Cerebellar nuclear complex (tissue), 1 donor: ENCODE measurements at places on chromosomes 16 and 17.

- no peak for DNase-seq
These were observed 662.8 kb downstream of the WWOX start for GRCh38 chr16:78762222-78762621.

GRCh38 chr17:60525328-60525684 lies 736 bp downstream of the APPBP2 start:
- DNase-seq, result no peak

DNA sequence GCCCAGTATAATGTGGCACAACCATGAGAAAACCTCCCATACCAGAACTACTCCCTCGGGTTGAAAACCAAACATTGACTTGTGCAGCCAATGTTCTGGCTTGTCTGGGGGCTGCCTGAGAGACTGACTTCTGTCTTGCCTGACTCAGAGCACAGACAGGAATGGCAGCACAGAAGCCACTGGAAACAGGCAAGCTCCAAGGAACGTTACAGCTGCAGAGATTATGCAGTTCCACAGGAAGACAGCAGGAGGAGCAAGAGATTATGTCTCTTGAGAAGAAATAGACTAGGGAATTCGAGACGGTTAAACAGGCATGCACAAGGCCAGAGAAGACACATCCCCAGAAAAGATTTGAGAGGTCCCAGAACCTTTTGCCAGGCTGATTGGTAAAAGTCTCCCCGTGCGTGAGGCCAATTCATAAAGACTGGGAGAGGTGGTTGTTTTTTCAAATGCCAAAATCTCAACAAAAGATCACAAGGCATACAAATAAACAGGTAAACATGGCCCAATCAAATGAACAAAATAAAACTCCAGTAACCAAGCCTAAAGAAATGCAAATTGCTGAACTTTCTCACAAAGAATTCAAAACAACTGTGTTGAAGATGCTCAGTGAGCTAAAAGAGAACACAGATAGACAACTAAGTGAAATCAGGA lies 90.6 kb upstream of the CDH5 start:
- DNase-seq, result no peak

GRCh38 chr17:29931231-29931932 lies 1.4 kb upstream of the SSH2 start:
- DNase-seq, result no peak

DNA sequence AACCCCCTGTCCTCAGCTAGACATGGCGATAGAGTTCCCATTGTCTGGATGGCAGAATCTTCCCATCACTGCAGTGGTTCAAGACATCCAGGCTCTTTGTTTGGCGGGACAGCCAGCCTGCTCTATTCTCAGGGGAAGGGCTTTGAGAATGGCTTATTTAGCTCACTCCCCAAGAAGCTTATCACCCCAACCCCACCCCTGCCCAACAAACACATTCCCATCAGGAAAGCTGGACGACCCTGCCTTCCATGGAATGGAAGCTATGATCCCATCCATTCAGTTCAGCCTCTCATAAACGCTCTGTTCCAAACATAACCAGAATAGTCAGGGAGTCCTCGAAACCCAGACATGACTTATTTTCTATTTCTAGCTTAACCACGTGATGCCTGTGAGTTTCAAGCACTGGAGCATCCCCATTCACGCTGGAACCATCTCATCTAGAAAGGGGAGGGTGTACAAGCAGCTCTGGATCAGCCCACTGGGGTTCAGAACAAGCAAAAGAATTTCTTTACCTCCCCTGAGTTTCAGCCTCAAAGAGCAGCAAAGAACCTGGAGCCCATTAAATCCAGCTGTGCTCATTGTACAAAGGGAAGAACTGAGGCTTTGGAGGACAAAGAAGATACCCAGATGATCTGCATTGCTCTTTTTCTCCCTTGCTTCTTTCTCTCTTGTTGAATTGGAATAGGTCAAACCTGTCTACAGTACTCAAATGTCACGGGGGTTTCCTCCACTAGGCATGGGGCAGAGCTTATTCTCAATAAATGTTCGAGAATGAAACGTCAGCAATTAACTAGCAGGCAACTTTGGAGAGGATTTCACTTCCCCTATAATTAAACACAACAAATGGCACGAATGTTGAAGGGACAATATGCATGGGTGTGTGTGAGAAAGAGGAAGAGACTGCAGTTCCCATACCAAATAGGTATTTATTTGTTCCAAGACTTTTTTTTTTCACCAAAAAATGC lies 93.1 kb downstream of the XYLT1 start:
- DNase-seq, result no peak

DNA sequence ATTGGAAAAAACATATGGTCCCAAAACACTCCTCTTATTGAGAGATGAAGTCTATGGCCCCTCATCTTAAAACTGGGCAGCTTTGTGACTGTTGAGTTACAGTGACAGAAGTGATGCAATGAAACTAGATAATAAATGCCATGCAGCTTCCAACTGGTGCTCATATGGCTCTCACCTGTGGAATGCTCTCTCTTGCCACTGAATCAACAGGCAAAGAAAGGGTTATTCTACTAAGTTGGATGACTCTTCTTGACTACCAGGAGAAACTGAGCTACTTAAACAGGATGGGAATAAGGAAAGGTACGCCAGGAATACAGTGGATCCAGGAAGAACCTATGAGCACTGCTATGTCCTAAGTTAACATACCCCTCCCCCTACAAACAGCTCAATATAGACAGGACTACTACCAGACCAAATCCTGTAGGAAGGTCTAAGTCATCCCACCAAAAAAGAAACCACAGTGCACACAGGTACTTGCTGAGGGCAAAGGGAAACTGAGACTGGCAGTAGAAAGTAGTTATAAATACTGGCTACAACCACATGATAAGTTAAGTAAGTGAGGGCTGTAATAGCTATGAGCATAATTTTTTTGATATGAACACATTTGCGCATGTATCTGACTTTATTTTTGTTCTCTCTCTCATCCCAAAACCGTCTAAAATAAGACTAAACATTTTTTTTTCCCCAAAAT lies 398.5 kb downstream of the ZFHX3 start:
- DNase-seq, result no peak

GRCh38 chr16:5214466-5214865 lies 116.9 kb upstream of the EEF2KMT start:
- no peak for DNase-seq

DNA sequence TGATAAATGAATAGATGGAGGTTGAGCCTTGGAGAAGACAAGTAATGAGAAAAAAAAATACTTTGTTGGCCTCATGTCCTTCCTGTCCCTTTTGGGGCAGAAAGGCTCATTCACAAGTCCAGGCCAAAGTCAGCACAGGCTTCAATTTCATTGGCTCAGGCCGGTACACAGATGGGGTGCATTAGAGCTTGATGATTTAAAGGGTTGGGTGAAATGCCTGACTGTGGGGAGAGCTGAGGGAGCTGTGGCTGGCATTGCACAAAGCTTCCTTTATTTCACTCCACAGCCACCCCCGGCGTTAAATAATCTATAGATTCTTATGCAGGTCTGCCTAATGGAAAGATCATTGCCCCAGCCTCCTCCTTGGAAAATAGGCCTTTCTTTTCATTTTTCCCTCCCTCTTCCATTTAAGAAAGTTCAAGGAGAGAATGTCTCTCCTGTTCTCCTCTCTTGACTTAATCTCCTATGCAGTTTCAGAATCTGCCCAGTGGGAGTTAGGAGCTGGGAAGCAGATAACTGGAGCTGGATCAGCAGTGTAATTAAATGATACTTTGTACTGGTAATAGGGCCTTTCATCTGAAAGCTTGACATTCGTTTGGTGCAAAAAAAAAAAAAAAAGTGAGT lies 24.4 kb downstream of the YPEL2 start:
- no peak for DNase-seq

DNA sequence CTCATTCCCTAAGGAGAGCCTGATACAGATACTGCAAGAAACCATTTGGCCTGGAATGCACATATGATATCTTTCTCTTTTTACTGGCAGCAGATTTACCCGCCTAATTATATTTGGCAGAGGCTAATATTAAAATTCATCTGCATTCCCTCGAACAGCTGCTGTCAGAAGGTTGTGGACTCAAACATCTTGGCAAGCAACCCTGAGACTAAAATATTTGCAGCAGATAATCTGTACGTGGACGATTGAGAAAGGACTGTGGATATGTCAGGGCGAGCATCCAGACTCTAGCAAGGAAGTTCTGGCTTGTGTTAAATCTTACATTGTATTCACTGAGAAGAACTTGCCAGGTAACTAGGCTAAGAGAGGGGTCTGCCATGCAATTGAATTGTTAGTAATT lies 65.2 kb downstream of the SNX20 start:
- DNase-seq, result no peak

GRCh38 chr17:15971098-15971678 lies 26.3 kb downstream of the ADORA2B start:
- DNase-seq, result no peak

DNA sequence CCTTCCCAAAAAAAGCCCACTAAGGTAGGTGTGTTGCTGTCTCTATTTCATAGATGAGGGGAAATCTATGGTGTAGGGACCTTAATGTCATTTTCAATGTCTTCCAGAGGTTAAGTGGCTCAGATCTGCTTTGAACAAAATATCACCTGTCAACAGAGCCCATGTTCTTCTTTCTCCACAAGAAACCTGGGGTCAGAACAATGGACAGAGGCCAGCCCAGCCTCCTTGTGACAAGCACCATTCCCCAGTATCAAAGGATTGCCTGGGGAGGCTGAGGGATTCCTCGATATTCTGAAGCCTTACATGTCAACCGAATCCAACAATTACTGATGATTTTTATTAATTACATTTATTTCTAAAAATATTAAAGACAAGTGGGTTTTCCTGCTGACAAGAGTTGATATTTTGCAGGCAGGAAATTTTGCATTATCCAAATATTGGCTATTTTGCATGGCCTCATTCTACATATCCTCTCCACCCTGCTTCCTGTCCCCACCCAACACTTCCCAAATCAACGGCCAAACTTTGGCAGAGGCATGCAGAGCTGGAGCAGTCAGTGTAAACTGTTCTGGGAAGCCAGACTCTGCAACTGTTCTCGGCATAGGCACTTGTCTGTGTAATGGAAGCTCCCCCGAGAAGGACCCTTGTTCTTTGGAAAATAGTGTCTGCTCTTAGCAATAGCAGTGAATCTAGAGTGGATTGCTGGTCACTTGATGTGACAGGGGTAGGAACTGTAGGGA lies 281.5 kb downstream of the HS3ST3A1 start:
- no peak for DNase-seq

DNA sequence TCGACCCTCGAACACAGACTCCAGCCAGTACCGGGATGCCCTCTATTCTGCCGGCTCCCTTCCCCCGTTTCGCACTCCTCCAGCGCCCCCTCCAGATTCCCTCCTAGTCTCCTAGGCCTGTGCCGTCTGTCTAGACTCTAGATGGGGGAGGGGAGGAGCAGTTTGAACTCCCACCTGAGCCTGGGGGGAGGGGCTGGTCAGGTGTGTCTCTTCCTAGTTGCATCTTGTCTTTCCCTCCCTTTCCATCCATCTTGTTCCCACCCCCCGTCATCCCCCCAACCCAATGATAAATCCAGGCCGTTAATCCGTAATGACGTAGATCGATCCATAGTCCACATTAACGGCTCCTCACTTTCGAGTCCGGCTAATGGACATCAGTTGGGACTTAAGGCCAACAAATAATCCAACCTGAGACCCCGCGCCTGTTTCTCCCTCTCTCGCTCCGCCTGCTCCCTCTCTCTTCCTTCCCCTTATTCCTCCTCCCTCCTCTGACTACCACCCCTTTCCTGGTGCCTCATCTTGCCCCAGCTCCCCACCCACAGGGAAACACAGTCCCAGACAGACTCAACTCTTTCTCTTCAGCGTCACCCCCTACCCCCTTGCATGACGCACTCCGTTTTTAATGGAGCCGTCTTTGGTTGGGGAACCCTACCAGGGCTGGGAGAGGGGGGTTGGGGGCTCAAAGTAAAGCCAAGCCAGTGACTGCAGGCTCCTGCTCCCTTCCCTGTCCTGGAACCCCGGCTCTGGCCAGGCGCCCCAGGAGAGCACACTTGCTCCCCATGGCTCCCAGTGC lies 3.4 kb upstream of the HOXB5 start:
- DNase-seq, result no peak

DNA sequence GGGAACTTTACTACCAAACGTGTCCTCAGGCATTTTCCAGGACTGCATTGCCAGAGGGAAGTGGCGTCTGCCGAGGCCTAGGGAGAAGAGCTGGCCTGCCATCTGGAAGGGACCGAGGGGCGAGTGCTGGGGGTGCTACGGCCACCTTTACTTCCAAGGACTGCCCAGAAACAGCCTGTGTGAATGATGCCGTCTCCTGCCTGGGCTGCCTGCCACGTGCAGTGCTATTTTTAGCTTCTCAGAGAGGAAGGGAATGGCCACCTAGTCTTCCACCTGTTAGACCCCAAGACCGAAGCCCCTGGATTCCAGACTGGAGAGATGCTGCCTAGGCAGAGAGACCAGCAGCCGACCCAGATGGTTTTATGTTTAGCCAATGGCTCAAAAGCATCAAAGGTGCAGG lies 57.2 kb downstream of the VAC14 start:
- no peak for DNase-seq

GRCh38 chr17:82807101-82807500 lies 32.7 kb downstream of the ZNF750 start:
- DNase-seq, result no peak

DNA sequence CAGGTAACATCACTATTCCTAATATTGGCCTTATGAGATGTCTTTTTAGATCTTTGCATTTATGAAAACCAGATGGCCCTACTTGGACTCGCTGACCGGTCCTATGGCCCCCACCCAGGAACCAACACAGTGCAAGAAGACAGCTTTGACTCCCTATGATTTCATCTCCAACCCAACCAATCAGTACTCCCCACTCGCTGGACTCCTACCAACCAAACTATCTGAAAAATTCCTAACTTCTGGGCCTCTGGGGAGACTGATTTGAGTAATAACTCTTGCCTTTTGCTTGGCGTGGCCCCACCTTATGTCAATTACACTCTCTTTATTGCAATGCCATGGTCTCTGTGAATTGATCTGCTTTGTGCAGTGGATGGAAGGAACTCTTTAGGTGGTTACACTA lies 828.9 kb downstream of the CDH11 start:
- DNase-seq, result no peak

DNA sequence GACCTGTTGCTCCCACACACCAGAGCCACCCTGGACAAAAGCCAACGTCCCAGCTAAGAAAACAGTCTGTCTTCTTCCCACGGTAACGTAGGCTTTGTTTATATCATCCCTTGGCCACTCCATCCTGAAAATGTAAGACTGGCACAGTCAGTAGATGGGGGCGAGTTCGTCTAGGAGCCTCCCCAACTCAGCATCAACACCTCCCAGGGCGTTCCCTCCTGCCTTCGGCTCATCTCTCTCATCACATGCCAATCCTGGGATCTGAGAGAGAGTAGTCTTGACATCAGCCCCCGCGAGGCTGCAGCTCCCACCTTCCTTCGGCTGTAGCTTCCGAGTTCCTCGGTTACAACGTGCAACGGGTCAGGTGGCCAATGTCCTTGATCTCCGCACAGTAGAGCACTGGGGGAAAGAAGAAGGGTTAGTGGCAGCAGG lies 894 bp downstream of the RNF227 start:
- DNase-seq, result no peak

DNA sequence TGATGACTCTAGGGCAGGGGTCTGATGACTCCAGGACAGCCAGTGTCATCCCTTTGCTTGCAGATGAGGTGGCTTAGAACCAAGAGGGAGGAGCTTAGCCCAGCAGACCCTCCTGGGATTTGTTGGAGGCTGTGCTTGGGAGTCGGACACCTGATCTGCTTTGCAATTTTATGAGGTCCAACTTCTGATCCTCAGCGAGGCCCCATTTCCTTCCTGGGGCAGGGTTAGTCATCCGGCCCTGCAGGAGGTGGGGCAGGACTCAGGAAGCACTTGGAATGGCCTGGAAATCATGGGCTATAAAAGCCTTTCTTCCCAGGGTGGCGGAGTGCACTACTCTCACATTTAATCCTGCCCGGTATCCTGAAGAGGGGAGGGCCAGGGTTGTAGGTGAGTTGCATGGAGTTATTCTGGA lies 168.5 kb downstream of the MSI2 start:
- no peak for DNase-seq
